ENCODE measurements at places on chromosomes 4 and X.

DNA sequence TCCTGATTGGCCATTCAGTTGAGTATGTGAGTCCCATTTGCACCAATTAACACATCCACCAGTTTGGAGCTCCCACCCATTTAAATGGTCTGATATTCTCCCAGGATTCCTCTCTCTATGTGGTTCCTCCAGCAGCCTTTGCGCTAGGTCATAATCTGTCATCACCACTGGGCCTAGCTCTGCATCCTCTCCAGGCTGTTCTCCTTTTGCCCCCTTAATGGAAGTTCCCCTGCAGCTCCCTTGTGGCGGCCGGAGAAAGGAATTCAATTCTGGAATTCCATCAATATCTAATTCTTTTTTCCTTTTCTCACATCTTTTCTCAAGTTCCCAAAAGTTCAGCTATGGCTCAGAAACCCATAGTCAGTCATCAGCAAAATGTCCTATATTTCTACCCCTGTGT, 2184.4 kb upstream of the AGA start:
- DNase-seq: no peak

DNA sequence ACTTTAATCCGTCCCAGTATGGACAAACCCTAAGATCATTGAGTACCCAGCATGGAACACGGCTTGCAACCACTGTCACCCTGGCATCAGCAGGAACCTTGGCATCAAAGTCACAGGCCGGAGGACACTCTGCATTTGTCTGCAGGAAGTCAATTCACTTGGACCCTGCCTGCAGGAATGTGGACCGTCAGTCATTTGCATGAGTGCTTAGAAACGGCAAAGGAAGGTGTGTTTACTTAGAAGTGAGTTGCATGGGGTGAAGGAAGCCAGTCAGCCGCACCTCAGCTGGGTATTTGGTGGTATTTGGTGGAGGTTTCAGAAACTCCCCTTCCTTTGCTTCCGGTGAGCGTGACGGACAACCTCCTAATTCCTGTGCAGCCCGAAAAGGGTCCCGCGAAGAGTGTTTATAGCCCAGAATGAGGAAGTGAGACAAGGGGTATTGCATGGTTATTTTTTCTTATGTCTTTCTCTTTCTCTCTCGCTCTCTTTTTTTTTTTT, 15.5 kb downstream of the P2RY8 start:
- DNase-seq: no peak

- DNase-seq: no peak
These were observed 14.8 kb downstream of the DCAF8L1 start for GRCh38 chrX:27966492-27966891.

- DNase-seq: no peak
These were observed 1002.5 kb upstream of the INTU start for GRCh38 chr4:126630230-126630629.

Measured in suprapubic skin (tissue), 4 donors.